ENCODE measurements at places on chromosomes 12 and 14.

DNA sequence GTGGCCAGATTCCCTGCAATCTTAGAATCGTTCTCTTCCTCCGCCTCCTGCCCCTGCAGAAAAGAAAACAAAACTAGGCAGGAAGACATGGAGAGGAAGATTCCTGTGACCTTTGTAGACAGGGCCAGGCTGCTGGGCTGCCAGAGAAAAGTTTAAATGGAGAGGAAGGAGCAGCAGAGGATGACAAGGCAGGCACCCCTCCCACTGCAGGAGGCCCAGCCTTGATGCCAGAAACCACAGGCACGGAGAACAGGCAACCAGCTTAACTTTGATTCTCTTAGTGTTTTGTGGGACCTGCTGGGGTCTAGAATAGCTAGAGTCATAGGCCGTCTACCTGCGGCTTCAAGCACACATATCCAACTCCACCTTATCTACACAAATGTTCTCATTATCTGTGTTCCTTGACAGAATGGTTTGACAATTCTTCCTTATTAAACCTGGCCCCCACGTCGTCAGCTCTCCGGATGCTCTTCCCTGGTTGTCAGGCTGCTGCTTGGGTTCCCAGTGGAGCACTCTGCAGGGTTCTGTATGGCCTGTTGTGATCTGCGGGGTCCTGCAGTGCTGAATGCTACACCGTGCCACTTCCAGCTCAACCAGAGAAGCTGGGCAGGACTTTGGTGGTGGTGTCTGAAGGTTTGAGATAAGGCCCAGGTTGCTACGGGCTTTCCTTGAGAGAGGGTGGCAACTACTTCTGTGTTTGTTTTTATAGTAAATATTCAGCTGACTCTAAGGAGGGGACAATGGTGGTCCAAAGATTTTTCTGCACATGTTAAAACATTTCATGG, 609.5 kb downstream of the AACS start:
- no peak overlapping the region for H3K27ac ChIP-seq
- H3K4me3 ChIP-seq = no peak overlapping the region
- no peaks in the 10 kb centered on the region for H3K4me1 ChIP-seq
- no peak for DNase-seq
- H3K27me3 ChIP-seq = no peaks in the 10 kb centered on the region
- no peaks in the 10 kb centered on the region for H3K36me3 ChIP-seq

- H3K27me3 ChIP-seq = no peaks in the 10 kb centered on the region
- no peaks in the 10 kb centered on the region for H3K4me1 ChIP-seq
- no peak for DNase-seq
- H3K36me3 ChIP-seq = no peaks in the 10 kb centered on the region
Measured at GRCh38 chr14:24741871-24742270, 107.9 kb upstream of the GZMB start.

DNA sequence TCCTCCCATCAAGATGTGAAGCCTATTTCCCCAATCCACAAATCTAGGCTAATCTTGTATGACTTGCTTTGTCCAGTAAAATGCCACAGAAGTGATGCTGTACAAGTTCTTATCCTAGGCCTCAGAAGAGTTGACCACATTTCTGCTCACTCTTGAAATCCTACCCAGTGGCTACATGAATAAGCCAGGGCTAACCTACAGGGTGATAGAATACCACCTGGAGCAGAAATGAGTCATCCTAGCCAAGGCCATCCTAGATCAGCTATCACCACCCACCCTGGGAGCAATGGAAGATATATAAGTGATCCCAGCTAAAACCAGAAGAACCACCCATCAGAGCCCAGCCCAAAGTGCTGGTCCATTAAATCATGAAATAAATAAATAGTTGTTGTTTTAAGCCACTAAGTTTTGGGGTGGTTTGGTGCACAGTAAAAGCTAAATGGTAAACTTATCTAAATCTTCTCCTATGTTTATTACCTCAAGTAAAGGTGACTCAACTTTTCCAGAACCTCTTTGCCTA, 105.1 kb downstream of the RPS29 start:
- H3K4me3 ChIP-seq = no peak overlapping the region
- H3K4me1 ChIP-seq = peaks cover 32% of the 10 kb centered on the region
- H3K27me3 ChIP-seq = no peaks in the 10 kb centered on the region
- H3K27ac ChIP-seq = no peak overlapping the region
- no peaks in the 10 kb centered on the region for H3K36me3 ChIP-seq
- DNase-seq = no peak

DNA sequence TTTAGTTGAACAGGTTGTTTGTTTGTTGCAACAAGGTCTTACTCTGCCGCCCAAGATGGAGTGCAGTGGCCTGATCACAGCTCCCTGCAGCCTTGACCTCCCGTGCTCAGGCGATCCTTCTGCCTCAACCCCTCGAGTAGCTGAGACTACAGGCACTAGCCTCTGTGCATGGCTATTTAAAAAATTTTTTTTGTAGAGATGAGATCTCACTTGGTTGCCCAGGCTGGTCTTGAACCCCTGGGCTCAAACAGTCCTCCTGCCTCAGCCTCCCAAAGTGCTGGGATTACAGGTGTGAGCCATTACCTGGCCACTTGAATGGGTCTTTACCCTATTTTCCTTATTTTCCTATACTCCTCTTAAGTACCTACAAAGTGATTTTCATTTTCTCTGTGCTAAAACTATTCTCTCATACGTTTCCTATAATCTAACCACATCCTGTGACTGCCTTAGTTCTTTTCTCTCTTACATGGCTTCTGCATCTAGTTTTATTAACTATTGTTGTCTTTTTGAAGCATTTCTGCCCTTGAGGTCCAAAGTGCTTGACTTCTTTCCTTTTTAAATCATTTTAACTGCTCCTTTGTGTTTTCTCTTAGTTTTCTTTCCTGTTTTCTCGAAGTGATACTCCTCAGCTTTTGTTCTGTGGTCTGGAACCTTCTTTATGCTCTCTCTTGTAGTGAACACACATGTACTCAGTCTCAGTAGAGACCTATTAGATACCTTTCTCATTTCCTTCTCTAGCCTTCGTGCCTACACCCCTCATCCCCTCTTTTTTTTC, 14.1 kb downstream of the GPX2 start:
- peak overlapping the region; percentile 71 for H3K27ac ChIP-seq
- H3K36me3 ChIP-seq = no peaks in the 10 kb centered on the region
- peak; percentile 29 for DNase-seq
- peaks cover 26% of the 10 kb centered on the region for H3K4me1 ChIP-seq
- H3K27me3 ChIP-seq = no peaks in the 10 kb centered on the region
- H3K4me3 ChIP-seq = no peak overlapping the region

GRCh38 chr14:105087963-105088811, 23.0 kb upstream of the GPR132 start:
- DNase-seq = no peak
- H3K27me3 ChIP-seq = peaks cover 12% of the 10 kb centered on the region
- no peak overlapping the region for H3K4me3 ChIP-seq

DNA sequence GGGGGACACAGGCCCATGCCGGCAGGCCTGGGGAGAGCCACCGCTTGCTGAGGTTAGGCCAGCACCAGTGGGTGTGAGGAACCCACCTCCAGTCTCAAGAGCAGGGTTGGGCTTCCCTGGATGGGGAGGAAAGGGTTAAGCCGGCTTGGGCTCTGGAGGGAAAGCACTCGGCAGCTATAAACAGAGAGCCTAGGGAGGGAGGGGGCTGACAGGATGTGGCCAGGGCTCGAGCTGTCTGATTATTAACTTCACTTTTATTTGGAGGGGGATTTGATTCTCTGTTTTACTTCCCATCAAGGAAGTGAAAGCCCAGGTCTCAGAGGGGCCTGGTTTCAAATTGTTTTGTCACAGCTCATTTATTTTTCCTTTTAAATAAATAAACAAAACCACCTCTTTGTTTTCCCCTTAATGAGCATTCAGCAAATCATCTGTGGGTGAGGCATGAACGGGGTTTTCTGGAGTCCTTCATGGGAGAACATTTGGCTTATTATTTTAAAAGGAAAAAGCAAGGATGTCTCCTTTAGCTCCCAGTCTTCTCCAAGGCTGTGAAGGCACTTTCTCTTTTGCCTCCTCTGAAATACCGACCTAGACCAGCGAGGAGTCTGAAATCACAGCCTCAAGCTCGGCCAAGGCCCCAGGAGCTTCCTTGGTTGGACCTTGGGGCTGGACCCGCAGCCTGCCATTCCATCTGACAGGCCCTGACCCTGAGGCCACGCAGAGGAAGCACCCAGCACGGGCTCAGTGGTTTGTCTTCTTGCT, 21.9 kb upstream of the ZFP36L1 start:
- no peak for DNase-seq
- H3K4me1 ChIP-seq = peaks cover 8% of the 10 kb centered on the region
- no peaks in the 10 kb centered on the region for H3K36me3 ChIP-seq
- H3K4me3 ChIP-seq = no peak overlapping the region
- H3K27me3 ChIP-seq = no peaks in the 10 kb centered on the region

GRCh38 chr12:118023301-118023860, 6.9 kb downstream of the RFC5 start:
- no peaks in the 10 kb centered on the region for H3K36me3 ChIP-seq
- DNase-seq = no peak
- H3K27me3 ChIP-seq = no peaks in the 10 kb centered on the region
- no peaks in the 10 kb centered on the region for H3K4me1 ChIP-seq

DNA sequence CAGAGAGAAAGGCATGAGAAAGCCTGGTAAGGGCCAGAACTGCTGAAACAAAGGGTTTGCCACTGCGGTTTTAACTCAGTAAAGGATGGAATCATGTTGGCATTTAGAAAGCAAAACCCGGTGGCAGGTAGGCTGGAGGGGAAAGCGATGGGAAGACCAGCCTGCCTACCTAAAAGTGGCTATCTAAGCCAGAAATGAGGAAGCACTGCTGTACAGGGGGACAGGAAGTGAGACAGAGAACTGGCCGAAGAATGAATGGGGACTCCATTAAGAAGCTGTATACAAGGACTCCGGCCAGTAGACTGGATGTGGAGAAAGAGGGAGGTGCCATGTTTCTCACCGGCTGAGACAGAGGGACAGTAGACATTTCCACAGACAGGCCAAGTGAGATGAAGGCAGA, 48.2 kb downstream of the PPM1H start:
- H3K4me3 ChIP-seq = no peak overlapping the region
- H3K27ac ChIP-seq = no peak overlapping the region
- no peaks in the 10 kb centered on the region for H3K36me3 ChIP-seq
- no peaks in the 10 kb centered on the region for H3K4me1 ChIP-seq
- H3K27me3 ChIP-seq = no peaks in the 10 kb centered on the region
- DNase-seq = no peak

DNA sequence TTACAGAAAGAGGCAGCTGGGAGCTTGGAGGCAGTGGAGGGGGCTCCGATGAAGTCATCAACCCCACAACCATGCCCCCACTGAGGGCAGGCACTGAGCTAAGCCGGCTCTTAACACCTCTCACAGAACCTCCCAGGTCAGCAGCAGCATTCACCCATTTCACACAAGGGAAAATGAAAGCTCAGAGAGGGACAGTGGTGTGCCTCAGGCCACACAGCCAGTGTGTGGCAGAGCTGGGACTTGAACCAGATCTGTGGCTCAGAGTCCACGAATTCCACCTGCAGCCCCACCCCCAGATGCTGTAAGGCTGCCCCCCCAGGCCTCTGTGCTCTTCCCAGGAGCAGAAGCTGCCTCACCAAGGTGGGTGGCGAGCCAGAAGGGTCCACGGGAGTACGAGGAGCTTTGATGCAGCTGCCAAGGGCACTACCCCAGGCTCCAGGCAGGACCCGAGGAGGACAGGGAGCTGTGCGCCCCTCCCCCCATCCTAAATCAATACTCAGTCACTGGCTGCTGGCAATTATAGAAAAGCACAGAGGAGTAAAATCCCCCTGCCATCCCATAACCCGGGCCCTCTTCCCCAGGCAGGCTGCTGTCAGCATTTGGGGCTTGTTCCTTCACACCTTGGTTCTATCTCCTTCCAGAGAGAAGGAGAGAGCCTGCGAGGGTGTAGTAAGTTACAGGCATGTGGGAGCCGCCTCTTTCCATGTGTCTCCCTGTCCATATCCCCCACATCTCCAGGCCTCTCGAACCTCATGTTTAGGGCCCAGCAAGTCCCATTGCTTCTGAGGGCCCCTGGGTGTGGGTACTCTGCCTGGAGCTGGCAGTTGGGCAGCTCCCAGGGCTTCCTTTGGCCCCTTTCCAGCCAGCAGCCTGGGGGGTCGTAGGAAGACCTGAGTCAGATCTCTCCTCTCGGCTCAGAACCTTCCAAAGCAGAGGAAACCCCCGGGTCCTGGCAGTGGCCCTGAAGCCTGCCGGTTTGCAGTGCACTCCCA, 47.6 kb downstream of the FAM222A start:
- no peak overlapping the region for H3K27ac ChIP-seq
- DNase-seq = no peak
- no peak overlapping the region for H3K4me3 ChIP-seq
- H3K27me3 ChIP-seq = no peaks in the 10 kb centered on the region

DNA sequence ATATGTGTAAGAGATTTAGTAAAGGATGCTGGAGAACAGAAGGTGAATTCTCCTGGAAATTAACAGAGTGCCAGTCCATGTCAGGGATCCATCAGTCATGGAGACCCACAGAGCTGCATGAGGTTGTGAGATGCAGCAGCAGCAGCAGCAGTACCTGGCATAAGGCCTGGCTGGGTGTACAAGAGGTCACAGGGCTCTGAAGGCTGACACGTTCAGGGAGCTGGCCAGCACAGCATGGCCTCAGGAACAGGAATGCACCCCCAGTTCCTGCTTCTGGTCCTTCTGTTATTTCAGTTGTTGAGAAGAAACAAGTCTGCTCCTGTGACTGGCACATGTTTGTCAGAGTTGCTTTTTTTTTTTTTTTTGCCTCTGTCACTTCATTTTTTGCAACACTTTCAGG, 210.8 kb downstream of the CNTN1 start:
- H3K4me3 ChIP-seq = no peak overlapping the region
- no peak overlapping the region for H3K27ac ChIP-seq
- no peaks in the 10 kb centered on the region for H3K27me3 ChIP-seq
- no peak for DNase-seq

DNA sequence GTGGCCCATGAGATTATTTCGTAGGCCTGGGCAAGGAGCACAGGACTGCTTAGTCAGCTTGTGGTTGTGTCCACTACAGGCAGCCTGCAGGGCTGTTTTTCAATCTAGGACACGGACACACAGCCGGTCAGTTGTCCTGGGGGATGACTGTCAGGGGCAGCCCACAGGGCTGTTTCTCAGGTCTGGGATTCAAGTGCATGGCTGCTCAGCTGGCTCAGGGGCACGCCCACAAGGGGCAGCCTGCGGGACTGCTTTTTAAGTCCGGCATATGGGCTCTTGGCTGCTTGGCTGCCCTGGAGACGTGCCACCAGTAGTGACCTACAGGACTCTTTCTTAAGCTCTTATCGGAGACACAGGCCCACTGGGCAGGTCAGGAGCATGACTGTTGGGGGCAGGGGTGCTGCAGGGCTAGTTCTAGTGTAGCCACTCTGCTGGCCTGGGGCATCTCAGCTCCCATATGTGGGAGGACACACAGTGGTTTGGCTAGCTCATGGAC, 26.6 kb upstream of the GTF2A1 start:
- H3K27ac ChIP-seq = no peak overlapping the region
- DNase-seq = no peak
- no peak overlapping the region for H3K4me3 ChIP-seq
- H3K27me3 ChIP-seq = no peaks in the 10 kb centered on the region
- H3K36me3 ChIP-seq = no peaks in the 10 kb centered on the region

DNA sequence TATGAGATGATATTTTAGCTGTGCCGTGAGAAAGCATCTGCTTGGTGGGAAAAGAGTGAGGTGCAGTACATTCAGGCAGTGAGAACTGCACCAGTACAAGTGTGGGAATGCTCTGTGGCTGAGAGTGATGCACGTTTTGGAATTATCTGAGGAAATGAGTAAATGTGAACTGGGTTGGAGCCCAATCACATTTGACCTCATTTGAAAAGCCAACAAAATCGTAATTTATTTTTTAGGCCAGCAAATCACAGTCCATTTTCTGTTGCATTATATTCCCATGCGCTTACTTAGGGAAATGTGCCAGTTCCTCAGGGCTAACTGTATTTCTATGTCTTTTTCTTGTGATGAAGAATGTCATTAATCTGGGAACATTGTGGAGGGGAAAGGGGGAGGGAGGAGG, 77.3 kb downstream of the SNAPC1 start:
- H3K4me1 ChIP-seq = no peaks in the 10 kb centered on the region
- H3K36me3 ChIP-seq = no peaks in the 10 kb centered on the region
- H3K27ac ChIP-seq = no peak overlapping the region
- no peak overlapping the region for H3K4me3 ChIP-seq
